Stimulated activated CD4-positive, alpha-beta T cell treated with anti-CD3 and anti-CD28 coated beads, TNF-alpha, amount 100 ng/mL, for 48 hours (primary cell): ENCODE measurements at places on chromosomes 7 and 10.

DNA sequence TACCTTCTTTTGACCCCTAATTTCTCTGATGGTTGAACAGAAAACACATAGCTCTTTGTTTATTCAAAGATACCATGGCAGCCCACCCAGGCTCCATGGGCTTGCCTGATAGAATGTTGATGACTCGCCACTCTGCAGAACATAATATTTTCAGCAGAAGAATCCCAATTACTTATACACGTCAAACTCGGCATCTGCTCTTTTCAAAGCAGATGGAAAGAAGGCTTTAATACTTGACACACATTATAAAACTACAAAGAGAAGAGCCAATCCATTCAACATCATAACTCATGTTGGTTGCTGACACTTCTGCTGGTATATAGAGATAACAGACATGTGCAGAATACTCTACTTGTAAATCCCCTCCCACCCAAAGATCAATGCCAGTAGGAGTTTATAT, 69.0 kb downstream of the FOXI2 start:
- no peak for DNase-seq

DNA sequence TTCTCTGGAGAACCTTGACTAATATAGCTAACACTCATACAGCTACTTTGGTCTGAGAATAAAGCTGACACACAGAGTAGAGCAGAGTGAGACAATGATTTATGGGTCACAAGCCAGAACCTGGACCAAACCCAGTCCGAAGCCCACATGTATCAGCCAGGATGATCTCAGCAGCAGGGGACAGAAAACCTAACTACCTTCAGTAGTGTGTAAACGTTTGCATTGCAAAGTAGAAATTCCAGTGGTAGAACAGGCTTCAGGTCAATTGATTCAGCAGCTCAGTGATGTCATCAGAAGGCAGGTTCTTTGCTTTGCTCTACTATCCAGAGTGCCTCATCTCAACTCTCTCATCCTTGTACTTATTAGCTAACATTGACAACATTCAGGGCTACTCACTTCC, 62.5 kb upstream of the PALS2 start:
- no peak for DNase-seq

GRCh38 chr7:127629268-127629854, 11.4 kb upstream of the PAX4 start:
- no peak for DNase-seq

- no peak for DNase-seq
These were observed 4.4 kb downstream of the SH2D4B start for GRCh38 chr10:80542053-80542452.

DNA sequence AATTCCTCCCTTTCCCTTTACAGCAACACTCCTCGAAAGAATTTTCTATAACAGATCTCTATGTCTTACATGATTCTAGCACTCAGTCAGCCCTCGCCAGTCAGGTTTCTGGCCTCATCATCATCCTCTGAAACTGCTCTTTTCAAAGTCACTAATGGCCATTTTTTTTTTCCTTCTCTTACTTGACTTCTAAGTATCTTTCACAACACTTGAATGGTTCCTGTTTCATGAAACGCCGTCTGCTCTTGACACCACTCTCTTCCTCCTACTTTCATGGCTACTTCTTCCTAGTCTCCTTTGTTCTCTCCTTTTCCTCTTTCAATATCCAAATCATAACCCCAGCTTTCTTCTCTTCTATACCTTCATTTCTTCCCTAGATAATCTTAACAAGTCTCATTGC, 100.5 kb upstream of the NRP1 start:
- no peak for DNase-seq
